Lower leg skin (tissue), 4 donors: ENCODE measurements at places on chromosomes 2 and 18. TPM values are rescaled to one million over a fixed set of nuclear protein-coding genes. Genes with fewer than 3 reads are reported as not detected.
A peak's percentile ranks its signal among the peaks of the same experiment; 100 is the strongest.

SAG gene
- not detected for total RNA-seq

- DNase-seq: no peak
Observed at GRCh38 chr2:191486584-191487320, 191.2 kb upstream of the NABP1 start.

DNA sequence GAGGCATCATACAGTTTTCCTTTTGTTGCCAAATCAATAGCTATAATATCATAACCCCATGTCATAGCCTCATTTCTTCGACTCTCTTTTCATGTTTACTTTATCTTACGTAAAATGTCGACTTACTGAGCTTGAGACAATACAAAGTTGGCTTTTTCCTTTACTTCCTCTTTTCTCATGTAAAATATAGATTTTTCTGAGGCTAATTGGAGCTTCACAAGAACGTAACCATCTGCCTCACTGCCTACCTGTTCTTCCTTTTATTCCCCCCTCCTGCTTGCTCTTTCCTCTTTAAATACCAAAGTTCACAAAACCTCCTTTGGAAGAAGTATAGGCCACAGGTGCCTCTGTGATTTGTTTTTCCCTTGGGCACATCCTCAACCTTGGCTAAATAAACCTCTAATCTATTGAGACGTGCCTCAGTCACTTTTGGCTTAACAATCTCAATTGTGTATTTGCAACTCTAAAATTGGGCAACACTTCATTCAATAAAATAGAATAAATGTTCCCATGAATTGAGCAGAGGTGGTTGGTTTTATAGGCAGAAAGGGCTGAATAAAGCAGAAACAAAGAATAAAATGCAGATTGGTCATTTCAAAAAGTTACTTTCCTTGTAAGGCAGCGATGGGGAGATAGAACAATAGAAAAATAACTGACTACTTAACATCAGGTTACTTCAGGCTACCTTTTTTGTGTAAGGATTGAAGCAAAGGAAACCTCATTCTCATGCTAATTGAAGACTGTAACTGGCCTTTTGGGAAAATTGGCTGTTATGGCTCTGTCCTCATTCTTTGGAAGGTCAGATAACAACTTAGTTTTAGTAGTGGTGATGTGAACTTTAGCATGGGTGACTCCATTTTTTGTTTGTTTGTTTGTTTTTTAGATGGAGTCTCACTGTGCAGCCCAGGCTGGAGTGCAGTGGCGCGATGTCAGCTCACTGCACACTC lies 21.3 kb downstream of the COMMD1 start:
- DNase-seq: no peak

- DNase-seq: no peak
Observed at GRCh38 chr2:119879502-119879901, 119.8 kb downstream of the PTPN4 start.

- no peak for DNase-seq
Observed at GRCh38 chr2:128036748-128037607, 9.1 kb upstream of the SAP130 start.

DNA sequence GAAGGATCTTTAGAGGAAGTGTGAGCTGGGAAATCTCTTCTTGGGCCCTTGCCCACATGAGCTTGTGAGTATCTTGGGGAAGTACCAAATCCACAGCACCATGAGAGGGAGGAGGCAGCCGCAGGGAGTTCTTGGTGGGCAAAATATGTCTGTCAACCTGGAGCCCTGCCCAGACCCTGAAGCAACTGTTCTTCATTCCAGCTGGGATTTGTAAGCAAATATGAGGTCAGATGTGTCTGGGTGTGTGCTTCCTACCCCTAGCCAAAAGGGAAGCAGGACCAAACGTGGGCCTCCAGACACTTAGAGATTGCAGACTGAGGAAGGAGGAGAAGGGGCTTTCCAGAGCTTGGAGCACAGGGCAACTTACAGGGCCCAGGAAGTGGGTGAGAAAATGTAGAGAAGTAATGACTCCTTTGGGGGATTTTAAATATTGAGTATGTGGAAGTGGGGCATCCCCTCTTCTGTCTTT lies 41.9 kb downstream of the TMEM247 start:
- peak; percentile 96 for DNase-seq
